ENCODE measurements at places on chromosomes 1 and 21.

DNA sequence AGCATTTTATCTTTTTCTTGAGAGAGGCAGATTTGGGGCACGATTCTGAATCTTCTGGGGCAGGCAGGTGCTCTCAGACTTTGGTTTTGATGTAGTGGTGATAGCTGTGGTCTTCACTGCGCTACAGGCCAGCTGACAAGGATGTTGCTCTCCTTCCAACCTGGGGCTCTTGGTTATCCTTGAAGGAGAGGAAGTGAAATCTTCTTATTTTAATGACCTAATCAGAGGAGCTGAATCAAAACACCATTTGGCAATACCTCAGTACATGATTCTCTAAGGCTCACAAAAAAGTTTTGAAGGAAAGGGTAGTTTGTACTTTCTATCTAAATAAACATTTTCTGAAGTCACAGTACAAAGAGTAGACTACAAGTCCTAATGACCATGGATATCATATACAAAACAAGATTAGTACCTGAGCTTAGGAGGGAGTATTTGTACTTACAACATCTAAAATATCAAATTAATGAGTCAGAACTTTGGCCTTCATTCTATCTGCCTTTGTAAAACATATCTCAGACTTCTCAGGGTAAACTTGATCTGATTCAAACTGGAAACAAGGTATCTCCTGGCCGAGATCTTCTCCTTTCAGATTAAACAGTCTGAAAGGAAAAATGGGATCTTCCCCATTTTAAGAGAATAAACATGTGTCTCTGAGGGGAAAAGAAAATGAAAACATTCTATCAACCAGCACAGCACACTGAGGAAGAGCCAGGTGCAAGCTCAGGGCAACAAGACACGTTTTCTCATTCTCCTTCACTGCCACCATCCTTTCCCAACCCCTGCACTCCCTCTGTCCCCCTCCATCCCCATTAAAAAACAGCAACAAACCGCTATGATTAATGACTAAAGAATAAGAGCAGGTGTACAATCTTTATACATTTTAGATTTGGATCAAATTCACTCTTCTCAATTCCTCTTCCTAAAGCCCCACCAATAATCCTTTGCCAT is 69.2 kb downstream of the SH3GLB1 start:
- DNase-seq, result no peak

GRCh38 chr1:21524686-21525339 is 15.6 kb downstream of the ALPL start:
- no peak for DNase-seq

- no peak for DNase-seq
These were observed 33.1 kb upstream of the LMX1A start for GRCh38 chr1:165389609-165390008.

DNA sequence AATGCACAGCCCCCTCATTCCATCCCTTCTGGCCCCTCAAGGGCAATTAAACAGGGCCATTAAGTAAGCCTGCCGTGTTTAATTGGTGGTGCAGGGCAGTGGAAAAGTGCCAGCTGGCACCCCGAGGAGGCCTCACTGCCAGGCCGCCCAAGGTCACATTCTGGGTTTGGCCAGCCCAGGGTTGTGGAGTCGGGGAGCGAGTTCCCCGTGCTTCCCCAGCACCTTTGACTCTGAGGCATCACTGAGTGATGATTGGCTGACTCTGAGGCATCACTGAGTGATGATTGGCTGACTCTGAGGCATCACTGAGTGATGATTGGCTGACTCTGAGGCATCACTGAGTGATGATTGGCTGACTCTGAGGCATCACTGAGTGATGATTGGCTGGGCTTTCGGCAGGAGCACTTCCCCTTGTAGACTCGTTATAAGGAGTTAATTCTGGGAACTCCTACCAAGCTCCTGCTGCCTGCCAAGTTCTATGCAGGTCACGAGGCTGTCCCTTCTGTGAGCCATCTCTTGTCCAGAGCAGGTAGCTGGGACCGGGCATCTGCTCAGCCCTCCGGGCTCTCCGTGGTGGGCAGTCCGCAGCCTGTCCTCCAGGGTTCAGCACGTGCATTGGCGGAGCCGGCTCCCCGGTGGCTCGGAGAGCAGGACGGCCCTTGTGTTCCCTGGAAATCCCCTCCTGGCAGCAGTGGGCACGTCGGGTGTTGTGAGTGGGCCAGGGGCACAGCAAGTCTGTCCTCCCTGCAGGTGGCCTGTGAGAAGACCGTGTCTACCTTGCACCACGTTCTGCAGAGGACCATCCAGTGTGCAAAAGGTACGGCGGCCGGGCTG is 20.9 kb downstream of the CSTB start:
- DNase-seq, result no peak

DNA sequence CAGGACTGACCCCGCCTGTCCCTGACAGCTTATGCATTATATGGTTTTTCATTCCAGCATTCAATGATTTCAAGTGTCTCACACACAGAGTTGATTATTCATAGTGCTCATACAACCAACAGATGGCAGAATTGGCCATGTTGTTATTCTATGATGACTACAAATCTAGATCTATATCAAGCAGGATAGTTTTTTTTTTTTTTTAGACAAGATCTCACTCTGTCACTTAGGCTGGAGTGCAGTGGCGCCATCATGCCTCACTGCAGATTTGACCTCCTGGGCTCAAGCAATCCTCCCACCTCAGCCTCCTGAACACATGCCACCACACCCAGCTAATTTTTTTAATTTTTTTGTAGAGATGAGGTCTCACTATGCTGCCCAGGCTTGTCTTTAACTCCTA is 40.1 kb upstream of the LRRC8D start:
- DNase-seq, result no peak

DNA sequence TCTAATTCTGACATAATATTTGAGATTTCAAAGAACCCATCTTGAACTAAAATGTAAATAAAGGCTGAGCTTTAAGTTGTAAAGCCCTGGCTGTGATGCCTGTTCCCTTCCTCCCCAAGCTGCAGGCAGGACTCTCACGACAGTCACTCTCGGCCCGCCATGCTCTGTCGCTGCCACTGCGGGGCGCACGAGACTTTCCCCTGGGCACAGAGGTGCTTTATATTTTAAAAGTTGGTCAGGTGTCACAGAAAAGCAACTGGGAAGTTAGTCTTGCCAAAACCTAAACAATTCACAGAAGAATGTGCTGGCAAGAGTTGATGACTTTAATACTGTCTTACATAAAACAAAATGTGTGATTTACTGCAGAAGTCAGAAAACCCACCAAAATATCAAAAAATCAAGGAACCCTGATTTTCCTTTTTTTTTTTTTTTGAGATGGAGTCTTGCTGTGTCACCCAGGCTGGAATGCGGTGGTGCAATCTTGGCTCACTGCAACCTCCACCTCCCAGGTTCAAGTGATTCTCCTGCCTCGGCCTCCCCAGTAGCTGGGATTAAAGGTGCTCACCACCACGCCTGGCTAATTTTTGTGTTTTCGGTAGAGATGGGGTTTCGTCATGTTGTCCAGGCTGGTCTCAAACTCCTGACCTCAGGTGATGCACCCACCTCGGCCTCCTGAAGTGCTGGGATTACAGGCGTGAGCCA is 10.7 kb downstream of the LRRC47 start:
- DNase-seq, result no peak

- no peak for DNase-seq
These were observed 9.0 kb downstream of the COL18A1 start for GRCh38 chr21:45413922-45414321.

- peak; percentile 50 for DNase-seq
These were observed 344.3 kb downstream of the MATN1 start for GRCh38 chr1:30378991-30379581.

- DNase-seq, result no peak
These were observed 10.5 kb downstream of the CITED4 start for GRCh38 chr1:40851643-40852042.

DNA sequence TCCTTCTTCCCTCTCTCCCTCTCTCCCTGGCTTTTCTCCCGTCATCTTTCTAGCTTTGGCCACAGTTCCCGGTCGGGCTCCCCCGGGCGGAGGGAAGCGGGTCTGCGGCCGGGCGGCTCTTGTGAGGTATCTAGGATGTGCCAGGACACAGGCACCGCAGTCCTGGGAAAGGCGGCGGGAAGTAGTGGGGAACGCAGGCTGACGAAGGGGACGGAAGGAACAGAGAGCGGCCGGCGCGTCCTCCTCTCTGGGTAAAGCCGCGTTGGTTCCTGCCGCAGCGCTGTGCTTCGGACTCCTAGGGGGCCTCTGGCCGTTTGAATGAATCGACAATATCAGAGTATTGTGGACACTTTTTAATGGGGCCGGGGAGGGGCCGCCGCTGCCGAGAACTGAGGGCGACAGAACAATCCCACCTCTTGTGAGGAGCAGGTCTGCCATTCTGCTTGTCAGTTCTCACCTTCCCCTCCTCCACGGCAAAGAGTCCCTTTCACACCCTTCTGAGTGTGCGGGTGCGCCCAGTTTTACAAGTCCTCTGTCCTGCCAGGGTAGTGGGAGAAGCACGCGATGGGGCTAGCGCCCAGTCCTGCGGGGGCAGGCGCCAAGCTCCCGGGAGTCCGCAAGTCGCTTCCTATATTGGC is 1.2 kb upstream of the LHX9 start:
- DNase-seq, result peak; percentile 71

DNA sequence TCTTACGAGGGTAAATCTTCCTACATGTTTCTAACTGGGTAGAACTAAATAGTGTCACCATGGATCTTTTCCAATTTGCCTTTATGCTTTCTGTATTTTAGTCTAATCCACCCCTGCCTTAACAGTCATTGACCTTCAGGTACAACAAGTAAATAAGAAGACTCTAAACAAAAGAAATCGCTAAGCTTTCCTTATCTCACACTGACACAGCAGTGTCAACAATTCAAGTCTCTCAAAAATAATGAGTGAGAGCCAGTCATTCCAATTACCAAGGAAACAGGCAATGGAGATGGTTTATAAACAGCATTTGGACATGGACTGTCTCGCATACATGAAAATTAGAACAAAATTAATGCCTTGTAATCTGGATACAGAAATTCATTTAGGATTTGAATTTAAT is 365.8 kb downstream of the VAV3 start:
- DNase-seq, result no peak

GRCh38 chr1:25744140-25744581 is 55.8 kb upstream of the SELENON start:
- DNase-seq, result no peak

- DNase-seq, result no peak
These were observed 6.3 kb downstream of the MYOC start for GRCh38 chr1:171646249-171646560.

DNA sequence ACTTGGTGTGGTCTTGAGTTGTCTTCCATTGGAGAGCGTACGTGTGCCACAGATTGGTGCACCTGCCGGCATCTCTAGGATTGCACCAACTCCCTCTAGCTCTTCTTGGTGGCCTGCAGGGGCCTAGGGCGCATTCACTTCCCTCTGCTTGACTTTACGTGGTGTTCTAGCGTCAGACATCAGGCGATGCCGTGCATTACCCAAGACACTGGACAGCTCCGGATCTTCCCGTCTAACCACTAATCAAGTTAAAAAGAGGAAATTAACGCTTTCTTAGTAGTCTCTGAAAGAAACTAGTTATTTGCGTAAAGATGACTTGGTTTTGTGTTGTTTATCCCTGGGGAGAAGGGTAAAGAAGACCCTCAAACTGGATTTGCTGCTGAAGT is 510 bp upstream of the IL10RB start:
- DNase-seq, result no peak

GRCh38 chr21:33963848-33964555 is 48.4 kb upstream of the ATP5PO start:
- DNase-seq, result peak; percentile 28

DNA sequence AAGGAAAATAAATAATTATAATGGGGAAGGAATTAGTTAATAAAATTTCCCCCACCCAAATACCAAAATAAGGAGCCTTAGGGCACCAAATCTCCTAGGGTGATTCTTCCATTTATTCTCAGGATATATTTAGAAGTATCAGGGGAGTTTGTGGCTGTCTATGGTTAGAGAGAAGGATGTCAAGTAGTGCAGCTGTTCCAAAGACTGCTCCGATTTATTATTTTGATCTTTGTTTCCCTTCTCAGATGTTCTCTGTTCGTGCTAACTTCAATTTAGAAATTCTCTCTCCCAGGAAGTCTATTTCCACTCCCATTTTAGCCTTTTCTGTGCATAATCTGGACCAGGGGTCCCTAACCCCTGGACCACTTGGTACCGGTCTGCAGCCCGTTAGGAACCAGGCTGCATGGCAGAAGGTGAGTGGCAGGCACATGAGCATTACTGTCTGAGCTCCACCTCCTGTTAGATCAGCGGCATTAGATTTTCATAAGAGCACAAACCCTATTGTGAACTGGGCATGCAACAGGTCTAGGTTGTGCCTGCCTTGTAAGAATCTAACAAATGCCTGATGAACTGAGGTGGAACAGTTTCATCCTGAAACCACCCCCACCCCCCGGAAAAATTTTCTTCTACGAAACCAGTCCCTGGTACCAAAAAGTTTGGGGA is 9.3 kb upstream of the MAST2 start:
- no peak for DNase-seq

GRCh38 chr21:45285266-45285931 is 2.3 kb downstream of the POFUT2 start:
- DNase-seq, result peak; percentile 43

- no peak for DNase-seq
These were observed 9.8 kb upstream of the USP25 start for GRCh38 chr21:15719976-15720375.

GRCh38 chr21:29656504-29657239 is 283.1 kb downstream of the GRIK1 start:
- DNase-seq, result no peak

GRCh38 chr1:94246692-94247137 is 9.3 kb upstream of the ARHGAP29 start:
- DNase-seq, result no peak

- DNase-seq, result no peak
These were observed 47.7 kb downstream of the IL23R start for GRCh38 chr1:67213948-67214347.

GRCh38 chr1:83118472-83118871 is 880.5 kb downstream of the TTLL7 start:
- no peak for DNase-seq

DNA sequence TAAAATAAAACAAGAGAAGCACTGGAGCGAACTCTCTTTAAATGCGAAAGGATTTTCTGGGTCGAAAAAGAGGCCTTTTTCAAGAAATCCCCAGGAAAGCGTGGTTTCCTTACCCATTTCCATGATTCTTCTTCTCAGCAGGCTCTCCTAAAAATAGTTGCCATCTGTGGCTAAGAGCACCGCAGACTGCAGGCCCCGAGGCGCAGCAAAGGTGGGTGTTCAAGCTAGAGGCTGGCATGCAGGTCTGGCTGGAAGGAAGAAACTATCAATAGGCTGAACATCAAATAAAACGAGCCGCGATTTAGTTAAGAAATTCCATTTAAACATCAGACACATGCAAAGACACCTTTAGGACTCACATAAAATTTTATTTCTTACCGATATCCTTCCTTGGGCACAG is 135.1 kb downstream of the ADAMTS1 start:
- no peak for DNase-seq

All from activated CD8-positive, alpha-beta memory T cell treated with anti-CD3 and anti-CD28 coated beads for 24 hours (primary cell).